ENCODE measurements at places on chromosomes 6 and 20.

DNA sequence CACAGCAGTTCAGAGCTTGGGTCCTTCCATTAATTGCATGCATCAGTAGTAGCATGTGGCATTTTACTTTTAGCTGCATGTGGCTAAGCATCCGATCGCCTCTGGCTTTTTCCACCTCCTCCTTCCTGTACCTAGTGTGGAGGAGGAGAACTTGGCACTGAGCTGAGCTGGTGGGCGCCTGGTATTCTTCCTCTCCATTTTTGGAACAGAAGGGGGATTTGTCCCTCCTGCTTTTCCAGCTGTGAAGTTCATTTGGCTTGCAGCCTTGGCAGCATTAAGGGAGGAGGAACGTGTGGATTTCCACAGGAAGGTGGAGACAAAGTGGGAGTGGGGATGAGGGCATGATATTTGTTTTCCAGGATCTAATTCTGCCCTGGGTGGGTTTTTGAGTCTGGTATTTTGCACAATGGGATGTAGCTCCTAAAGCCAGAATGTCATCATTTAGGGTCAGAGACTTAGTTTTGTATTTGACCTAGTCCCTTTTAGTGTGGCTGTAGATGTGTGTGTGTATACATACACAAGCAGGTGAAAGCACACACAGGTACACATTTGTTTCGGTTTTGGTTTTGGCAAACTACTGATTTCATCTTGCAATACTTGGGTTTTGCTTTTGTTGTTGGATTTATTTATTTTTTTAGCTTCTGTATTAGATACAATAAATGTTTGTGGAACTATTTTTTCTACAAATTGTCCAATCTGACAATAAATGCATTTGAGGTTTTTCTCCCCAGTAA is 90.0 kb downstream of the SASH1 start:
- no peak for DNase-seq

DNA sequence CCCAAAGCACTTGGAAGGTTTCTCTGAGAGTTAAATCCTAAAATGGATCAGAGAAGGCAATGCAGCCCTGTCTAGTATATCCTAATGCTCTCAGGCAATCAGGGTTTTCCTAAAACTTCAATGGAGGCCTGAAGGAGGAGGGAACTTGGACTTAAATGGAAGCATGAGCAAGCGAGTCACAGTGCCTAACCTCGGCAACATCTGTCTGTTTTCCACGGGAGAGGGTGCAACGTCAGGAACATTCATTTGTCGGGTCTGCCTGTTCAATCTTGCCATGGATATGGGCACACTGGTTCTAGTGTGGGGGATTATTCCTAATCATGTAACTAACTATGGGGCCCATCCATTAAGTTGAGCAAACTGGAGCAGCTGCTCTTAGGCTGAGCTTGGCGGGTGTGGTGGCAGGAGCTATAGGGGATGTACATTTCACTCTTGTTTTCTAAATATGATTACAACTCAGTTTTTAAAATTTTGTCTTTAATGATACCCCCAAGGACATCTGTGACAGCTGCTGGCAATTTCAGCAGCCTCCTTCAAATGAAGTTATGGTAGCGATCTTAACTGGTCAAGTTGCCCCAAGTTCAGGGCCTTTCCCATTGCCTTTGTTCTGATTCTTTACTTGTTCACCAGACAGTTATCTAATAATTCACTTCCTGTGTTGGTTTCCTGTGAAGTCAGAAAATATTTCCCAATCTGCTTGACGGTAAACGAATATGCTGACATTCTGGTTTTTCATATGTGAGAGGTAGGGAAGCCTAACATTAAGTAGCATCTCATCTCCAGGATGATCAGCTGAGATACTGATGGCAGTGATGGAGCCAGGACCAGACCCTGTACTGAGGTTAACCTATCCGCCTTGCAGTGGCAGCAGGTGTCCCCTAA is 21.6 kb downstream of the DSE start:
- DNase-seq: no peak

DNA sequence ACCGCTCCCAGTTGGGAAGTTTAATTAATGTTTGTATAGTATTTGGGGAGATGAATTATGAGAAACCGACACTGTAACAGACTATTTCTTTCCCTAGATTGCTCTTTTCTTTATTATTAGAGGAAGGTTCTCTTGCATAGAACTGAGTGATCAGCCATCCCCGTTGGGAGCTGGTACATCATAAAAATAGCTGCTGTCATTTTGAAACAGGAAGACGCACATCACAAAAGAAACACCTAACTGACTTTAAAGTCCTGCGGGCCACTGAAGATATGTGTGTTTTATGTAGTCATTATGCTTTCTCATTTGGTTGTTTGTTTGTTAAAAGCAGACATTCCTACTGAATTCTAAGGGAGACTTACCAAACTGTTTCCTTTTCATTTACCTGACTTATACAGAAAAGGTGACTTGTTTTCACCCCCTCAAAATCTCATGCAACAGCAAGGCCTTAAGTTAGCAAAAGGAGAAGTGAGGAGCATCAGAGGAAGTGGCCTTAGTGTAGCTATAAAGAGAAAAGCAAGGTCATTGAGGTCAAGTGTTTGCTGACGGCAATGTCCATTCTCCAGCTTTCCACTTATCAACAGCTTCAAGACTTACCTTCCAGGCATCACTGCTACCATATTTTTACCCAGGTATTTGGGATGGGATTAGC is 91.0 kb downstream of the PKHD1 start:
- no peak for DNase-seq

DNA sequence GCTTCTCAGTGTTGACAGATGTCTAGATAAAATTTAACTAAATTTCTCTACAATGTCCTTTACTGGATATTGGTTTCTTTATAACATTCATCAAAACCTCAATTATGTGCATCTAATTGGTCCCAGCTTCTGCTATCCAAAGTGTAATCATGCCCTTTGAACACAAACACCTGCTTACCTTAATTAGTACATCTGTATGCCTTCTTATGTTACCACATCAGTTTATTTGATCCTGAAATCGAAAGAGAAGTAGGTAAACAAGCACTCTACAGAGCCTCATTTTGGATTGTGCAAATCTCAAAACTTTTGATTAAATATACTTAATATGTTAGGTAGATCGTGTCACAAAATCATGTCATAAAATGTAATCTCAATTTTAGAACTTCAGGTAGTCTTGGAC is 36.5 kb downstream of the TAB2 start:
- DNase-seq: no peak

DNA sequence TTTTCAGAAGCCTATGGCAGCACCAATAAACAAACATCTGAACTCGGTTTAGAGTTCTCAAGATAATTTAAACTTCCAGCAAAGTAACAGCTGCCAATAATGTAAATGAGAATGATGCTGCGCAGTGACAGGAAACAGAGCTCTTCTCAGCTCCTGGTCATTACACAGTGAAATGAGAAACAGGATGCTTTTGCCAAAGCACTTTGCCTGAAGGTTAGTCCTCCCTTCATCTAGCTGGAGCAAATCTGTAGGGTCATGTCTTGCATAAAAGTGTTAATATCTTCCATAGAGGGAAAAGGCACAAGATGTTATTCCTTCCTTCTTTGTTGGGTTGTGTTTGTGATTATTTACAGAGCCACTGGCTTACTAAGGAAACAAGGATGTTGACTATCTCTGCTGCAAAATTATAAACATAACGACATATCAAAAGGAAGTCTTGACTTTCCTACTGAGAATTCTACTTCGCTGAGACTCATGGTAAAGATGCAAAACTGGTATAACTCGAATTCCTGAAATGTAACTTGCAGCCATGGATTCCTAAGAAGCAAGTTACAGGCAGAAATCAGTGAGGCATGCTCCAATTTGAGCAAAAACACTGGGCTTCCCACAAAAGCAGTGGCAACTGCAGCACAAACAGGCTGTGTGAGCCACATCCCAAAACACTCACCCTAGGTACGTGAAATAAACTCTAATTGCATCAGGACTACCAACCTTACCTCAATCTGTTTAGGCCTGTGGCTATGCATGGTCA is 102.5 kb upstream of the BEND6 start:
- no peak for DNase-seq

DNA sequence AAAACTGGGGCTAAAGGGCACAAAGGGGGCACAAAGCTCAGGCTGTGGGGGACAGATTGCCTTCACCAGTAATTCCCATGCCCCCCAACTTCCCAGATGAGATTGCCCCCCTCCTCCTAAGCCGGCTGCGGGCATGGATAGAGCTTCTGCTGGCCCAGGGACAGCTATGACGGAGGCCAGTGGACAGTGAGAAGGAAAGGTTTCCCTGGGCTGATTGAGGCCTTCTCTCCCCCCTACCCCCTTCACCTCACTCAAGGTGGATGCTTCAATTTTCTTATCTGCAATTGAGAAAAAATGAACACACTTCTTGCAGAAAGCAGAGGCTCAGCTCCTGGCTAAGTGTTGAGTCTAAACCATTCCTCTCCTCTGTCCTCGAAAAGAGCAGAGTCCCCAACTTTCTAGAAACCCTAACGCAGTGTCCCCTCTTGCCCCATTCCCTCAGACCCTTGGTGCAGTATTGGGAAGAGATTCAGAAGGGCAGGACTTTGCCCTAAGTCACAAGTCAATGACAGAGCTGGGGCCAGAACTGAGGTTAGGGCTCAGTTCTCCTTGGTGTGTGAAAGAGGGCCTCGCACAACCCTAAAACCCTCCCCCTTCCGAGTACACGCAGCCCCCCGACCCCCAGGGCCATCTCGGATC is 808 bp downstream of the SDC4 start:
- no peak for DNase-seq

- DNase-seq: no peak
Observed at GRCh38 chr6:44481760-44482159, 94.3 kb downstream of the CDC5L start.

DNA sequence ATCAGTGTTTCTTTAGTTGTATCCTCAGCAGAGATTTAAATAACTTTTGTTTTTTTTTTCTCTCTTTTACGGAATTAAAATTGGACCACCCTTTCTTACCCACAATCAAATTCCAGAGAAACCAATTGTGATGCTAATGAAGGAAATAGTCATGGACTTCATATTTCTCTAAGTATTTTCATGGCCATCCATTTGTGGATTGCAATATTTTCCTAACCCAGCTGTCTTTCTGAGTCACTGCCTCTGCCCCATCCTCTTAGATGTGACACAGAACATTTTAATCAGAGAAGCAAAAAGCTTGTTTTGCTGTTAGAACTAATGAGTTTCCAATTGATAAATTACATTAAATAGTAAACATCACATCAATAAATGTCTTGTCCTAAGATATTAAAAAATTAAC is 405.5 kb upstream of the ADGRB3 start:
- DNase-seq: no peak

DNA sequence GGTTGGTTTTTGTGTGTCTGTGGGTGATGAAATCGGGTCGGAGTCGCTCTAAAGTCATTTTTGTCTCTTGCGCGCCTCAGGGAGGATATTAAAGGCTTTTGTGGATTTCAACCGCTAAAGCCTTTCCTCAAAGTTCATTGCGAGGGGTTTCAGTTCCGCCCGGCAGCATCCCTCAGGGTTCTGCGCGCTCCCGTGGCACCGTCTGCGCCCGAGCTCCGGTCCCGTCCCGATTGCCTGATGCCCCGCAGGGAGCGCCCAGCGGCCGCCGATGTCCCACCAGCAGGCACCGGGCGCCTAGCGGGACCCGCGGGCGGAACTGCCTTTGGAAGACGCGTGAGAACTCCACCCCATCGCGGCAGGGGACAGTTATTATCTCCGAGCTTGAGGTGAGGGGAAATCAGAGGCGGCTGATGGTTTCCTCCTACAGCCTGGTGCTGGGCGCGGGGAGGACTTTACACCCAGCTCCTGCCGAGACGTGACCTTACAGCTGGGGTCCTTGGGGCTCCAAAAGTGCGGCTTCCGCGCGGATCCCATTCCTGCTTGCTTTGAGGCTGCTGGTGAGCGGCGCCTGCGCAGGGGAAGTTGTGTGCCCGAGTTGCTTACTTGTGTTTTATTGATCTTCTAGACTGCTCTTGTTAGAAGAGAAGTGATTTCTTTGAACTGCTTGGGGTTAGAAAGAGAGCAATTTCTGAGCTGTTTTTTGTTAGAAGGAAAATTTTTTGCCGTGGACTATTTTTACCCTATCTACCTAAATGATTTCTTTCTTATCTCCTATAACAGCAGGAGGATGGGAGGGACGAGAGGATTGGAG is 27.1 kb downstream of the ULBP1 start:
- peak; percentile 24 for DNase-seq

GRCh38 chr6:85574932-85575598 is 18.6 kb downstream of the SNX14 start:
- DNase-seq: no peak

GRCh38 chr20:47861116-47861515 is 75.8 kb upstream of the SULF2 start:
- DNase-seq: no peak

DNA sequence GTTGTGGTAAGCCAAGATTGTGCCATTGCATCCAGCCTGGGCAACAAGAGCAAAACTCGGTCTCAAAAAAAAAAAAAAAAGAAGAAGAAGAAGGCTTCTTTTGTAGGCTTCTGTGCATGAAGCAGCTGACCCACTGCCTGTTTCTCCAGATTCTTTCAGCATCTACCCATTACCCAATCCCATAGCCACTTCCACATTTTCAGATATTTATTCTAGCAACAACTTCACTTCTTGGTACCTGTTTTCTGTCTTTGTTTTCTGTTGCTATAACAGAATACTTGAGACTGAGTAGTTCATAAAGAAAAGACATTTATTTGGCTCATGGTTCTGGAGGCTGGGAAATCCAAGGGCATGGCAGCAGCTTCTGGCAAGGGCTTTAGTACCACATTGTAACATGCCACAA is 95.3 kb upstream of the SGK1 start:
- no peak for DNase-seq

DNA sequence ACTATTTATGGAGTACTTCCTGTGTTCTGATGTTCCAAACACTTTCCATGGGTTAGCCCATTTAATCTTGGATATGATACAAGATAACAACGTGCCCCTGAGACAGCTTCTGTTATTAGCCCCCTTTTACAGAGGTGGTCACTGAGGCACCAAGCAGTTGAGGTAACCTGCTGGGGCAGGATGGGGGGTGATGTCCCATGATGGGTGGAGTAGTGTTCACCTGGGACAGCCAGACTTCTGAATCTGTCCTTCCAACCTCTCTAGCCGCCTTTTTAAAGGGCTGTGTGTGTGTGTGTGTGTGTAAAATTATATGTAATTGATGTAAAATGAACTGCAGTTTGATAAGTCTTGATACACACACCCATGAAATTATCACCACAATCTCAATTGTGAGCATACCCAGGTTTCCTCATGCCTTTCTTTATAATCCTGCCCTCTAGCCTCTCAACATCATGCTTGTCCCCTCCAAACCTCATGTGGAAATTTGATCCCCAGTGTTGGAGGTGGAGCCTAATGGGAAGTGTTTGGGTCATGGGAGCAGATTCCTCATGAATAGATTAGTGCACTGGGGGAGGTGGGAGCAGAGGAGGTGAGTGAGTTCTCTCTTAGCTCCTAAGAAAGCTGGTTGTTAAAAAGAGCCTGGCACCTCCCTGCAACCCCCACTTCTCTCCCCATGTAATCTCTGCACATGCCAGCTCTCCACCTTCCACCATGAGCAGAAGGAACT is 39.2 kb downstream of the PLAGL2 start:
- no peak for DNase-seq

GRCh38 chr6:159117563-159117962 is 51.6 kb upstream of the FNDC1 start:
- DNase-seq: no peak

All from urothelium cell line (cell line).